ENCODE measurements at places on chromosomes 2 and 18.

DNA sequence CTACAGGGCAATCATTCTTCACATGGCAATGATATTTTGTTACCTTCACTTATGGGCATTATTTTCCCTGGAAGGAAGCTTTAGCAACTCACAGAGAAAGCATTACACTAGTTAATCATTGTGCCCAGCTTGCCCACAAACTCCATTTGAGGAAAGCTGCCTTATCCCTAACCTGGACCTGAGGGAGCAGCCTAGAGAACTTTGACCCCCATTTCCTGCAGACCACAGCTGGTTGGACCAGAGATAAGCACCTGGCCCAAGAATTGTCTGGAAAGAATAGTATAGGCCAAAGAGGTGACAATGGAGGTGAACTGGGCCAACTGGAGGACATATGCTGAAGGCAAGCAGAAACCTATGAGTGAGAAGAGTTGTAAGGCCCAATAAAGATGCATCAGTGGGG, 48.4 kb upstream of the SESTD1 start:
- DNase-seq = no peak

DNA sequence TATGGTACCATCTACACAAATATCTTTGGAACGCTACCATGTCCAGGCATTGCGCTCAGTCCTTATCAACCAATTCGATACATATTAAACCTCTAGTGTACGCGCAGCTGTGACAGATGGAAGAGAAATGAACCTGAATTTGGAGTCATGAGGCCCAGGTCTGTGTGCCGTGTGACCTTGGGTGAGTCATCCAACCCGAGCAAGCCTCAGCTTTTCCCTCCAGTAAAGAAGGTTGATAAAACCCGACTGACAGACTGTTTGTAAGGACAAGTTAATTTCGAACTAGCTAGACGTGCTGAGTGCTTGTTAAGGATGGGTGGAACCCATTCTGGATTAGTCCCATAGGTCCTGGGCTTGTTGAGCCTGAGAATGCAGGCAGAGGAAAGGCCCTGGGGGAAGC, 28.2 kb downstream of the GREB1 start:
- no peak for DNase-seq

GRCh38 chr18:58867281-58867961, 2.7 kb downstream of the ZNF532 start:
- DNase-seq = no peak

DNA sequence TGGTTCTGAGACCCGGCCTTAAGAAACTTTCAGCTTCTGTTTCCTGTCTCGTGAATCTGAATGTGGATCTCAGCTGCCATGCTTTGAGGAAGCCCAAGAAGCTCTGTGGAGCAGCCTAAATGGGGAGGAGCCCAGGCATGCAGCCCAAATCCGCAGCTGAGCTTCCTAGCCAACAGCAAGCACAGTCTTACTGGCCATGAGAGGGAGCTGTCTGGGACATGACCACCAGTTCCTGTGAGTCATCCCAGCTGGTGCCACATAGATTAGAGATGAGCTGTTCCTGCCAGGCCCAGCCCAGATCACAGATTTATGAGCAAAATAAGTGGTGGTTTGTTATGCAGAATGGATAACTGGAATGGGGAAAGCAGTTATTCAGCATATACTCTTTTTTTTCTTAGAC, 224.4 kb upstream of the APCDD1 start:
- no peak for DNase-seq

DNA sequence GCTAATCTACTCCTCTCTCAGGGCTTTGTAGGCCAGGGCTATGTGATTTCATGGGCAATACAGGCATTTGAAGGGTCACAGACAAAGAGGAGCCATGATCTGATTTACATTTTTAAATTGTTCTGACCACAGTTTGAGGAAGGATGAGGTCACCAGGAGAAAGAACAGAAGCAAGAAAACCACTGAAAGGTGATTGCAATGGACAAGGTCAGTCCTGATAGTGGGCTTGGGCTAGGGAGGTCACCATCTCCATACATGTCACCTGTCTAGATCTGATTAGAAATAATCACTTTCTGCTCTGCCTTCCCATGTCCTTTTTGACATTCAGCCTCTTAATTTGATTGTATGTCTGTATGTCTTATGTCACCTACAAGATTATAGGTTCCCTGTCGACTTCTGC, 248.9 kb upstream of the CWC22 start:
- no peak for DNase-seq

DNA sequence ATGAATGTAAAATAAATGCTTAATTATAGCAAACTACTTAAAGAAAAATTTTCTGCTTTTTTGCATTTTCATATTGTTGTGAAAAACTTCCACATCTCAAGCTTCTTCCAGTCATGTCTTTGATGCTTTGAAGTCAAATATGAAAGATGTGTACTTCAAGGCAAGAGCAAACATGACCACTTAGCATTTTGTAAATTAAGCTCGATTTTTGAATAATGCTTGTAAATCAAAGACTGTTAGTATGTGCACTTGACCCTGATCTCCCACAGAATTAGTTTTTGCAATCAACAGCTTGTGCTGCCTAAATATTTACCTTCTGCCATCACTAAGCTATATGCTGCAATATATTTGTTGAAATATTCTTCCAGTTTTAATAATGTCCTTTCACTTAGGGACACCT, 486.1 kb upstream of the ID2 start:
- no peak for DNase-seq

DNA sequence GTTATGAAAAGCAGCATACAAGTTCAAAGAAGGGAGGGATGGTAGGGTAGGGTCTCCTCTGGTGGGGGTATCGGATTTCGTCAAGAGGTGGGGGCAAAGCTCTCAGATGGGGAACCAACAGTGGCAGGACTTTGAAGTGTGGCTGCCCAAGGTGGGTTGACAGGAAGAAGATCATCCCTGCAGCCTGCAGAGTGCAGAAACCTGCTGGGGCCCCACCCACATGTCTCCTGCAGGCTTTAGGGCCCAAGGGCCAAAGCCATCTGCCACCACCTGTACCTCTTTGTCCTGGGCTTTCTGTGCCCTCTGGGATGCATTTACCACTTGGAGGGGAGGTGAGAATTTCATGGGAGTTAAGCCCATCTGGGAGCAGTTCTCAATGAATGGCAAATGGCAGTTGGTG, 42.7 kb downstream of the KCNF1 start:
- no peak for DNase-seq

DNA sequence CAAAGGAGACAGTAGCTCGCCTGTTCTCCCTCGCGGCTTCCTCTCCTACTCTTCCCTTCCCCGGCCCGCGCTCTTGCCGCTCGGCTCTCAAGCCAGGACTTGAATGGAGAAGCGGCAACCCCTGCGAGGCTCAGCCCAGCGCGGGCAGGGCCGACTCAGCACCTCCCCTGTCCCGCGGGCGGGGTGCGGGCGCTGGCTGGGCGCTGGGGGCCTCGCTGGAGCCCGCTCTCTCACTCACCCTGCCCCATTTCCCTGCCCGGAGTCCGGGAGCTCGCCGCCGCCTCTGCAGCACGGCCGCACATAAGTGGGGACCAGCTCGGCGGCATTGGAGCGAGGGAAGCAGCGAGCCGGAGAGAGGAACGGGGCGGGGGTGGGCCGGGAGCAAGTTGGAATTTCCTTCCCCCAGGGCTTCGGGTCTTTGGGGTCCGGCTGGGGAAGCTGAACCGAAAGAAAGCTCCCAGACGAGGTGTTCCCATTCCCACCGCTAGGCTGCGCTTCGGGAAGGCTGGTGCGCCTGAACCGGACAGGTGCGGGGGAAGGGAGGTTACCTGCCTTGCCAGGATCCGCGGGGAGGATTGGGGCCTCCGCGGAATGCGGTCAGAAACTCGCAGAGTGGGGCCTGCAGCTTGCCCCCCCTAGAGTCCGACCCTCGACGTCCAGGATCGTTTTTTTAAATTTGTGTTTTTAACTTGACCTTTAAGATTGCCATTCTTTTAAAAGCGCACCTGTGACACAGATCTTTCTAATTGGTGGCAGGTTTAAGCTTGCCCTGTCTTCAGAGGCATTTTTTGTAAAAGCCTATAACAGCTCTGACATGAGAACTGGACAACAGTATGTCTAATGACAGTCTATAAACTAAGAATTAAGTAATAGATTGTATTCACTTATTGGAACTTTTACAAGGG, at the start of gene COBLL1:
Gene COBLL1 (minus strand): TSS at position 105 of the 905 bp plus-strand sequence. CDS start 627 bp downstream, outside the sequence.
- DNase-seq = peak; percentile 71

DNA sequence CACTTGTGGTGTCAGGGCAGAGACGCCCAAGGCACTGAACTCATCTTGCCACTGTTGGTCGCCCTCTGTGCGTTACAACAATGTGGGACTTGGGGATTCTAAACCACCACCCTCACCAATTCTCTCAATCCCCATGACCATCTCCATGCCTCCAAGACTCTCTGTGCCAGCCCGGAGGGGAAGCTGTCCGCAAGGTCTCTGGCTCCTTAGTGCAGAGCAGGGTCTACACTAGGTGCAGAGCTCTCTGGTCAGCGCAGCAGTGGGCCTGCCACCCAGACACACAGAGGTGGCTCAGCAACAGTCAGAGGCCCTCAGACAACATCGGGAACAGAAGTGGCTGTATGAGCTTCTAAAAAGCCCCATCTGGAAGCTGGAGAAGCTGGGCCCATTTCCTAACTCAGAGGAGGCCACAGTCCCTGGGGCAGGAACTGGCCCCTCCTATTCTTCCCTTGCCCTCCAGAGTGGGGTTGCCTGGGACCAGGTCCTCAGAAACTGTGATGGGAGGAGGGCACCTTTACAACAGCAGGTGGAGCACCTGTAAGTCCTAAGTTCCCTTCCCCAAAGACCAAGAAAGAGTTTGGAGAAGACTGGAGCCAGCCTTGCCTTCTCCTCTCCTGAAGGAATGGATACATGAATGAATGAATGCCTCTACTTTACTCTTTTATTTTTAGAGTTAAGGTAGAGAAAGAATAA, 37.7 kb downstream of the SERTAD2 start:
- DNase-seq = no peak

- DNase-seq = no peak
Observed at GRCh38 chr2:200279857-200280256, 26.6 kb upstream of the SPATS2L start.

DNA sequence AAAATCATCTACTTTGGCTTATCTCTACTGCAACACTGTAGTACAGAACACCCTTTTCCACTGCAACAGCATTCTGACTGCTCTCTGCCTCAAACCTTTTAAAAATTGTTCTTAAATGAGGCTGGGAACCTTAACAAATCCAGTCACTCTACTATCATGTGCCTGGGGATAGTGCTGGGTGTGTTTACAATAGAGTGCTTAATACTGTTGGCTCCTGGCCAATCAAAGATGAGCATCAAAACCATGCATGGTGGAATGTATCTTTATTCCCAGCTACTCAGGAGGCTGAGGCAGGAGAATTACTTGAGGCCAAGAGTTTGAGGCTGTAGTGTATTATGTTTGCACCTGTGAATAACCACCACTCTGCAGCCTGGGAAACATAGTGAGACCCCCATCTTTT, 7.4 kb downstream of the ANKAR start:
- no peak for DNase-seq

DNA sequence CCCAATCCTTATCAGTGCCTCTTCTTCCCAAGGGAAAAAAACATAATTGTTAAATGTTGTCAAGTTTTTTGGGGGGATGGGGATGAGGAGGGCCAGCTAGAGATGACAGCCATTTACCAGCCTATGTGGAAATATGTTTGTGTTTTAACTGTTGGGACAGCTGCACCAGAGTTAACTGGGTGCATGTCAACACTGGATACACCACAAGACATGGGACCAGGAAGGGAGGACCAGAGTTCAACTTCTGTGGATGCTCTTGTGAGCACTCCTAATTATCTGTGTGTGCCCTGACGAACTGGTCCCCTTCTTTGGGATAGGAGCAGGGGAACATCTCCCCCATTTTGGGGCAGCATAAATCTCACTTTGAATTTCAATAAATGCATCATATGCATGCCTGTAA, 66.1 kb upstream of the FZD5 start:
- no peak for DNase-seq

DNA sequence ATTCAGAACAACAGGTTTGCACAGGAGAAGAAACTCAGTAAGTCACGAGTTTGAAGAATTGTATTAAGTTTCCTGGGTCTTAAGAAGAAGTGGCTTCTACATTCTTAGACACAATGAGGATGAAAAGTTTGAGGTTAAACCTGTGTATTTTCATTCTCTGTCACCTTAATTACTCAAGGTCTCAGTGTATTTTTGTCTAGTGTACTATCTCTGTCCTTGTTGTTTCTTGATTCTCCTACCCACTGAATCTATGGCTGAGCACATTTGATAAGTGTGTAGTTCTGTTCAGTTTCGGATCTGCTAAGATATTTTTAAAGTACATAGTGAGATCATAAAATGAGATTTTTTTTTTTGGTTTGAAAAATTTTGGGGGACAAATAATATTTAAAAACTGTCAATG, 460.7 kb downstream of the NRXN1 start:
- no peak for DNase-seq

- no peak for DNase-seq
Observed at GRCh38 chr2:33350632-33351031, 125.8 kb upstream of the RASGRP3 start.

DNA sequence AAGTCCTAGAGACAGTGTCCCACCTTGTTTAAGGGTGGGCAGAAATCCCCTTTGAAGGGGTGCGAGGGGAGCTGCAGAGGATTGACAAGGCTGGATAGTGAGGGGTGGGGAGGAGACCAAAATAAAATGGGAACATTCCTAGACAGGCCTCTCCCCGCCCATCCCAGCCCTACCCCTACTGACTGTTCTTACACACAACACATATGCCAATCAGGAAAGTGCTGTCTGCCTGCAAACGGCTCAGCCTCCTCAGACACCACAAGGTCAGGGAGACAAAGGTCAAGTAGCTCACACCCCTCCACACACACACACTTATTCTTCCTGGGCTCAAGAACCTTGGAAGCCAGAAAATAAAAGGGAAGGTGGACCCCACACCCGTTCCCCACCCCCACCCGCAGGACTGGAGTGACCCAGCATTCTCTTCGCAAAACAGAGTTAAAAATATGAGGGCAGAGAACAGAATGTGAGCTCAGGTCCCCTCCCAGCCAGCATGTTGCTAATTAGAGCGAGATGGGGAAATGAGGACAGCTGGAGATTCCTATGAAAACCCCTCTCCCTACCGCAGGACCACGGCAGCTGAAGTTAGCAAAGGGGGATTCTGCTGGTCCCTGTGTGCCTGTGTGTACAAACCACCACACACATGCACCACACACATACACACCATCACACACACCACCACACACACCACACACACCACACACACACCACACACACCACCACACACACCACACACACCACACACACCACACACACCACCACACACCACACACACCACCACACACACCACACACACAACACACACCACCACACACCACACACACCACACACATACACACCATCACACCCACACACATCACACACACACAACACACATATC, 197.8 kb downstream of the TNS1 start:
- DNase-seq = no peak

DNA sequence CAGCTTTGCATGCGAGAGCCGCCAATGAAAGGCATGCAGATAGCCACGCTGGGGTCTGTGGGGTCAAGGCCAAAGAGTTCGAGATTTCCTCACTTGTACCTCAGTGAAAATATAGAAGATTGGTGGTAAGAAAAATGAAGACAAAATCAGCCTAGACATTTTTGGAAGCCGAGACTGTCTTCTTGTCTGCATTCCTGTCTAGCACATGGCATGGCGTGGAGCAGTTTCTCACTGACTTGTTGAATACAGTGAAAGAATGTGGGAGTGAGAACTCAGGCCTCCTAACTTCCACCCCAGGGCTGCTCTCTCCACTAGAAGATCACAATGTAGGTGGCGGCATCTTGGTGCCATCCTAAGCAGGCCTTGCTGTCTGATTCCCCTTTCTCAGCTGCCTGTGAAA, 740.8 kb upstream of the HS6ST1 start:
- DNase-seq = no peak
